Activated CD8-positive, alpha-beta memory T cell treated with anti-CD3 and anti-CD28 coated beads, Interleukin-2, amount 50 U/mL, for 48 hours (primary cell): ENCODE measurements at places on chromosomes 16 and 17.

DNA sequence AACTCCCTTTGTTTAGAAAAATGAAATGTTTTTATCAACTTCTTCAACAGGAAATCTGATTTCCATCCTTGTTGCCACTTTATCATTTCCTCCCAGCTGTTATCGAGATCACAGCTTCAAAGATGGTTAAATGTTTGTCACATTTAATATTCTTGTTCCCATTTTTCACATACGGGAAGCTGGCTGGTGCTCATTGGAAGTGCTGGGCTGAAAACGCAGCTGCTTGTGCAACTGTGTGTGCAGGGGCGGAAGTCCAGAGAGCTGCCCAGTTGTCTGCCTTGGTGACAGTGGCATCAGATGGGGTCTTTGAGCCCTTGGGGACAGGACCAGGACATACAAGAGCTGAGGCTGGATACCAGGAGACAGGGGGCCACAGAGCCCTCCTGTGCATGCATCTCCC lies 549.2 kb upstream of the CDH11 start:
- DNase-seq: no peak

- DNase-seq: no peak
These were observed 380.3 kb downstream of the SNX29 start for GRCh38 chr16:12356632-12357340.

GRCh38 chr17:78133971-78134898 lies 3.7 kb downstream of the TMC8 start:
- DNase-seq: peak; percentile 80

GRCh38 chr17:44219108-44219615 lies 313 bp downstream of the UBTF start:
- peak; percentile 85 for DNase-seq

DNA sequence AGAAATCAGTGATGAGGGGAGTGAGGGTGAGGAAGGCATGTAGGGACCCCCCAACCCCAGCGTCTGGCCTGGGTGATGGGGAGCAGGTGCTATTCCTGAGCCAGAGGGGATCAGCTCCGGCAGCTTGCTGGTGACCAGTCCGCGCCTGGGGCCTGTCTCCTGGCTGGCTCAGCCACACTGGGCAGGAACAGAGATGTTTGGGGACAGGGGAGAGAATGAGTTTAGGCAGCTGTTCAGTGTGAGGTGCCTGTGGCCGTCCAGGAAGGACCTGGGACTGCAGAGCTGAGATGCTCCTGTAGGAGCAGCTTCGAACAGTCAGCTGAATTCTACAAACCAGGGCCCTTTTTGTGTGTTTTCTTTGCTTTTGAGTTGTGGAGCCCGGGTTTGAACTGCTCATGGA lies 23.2 kb upstream of the SPNS2 start:
- DNase-seq: no peak

GRCh38 chr17:65895969-65896368 lies 296.0 kb downstream of the CEP112 start:
- no peak for DNase-seq

DNA sequence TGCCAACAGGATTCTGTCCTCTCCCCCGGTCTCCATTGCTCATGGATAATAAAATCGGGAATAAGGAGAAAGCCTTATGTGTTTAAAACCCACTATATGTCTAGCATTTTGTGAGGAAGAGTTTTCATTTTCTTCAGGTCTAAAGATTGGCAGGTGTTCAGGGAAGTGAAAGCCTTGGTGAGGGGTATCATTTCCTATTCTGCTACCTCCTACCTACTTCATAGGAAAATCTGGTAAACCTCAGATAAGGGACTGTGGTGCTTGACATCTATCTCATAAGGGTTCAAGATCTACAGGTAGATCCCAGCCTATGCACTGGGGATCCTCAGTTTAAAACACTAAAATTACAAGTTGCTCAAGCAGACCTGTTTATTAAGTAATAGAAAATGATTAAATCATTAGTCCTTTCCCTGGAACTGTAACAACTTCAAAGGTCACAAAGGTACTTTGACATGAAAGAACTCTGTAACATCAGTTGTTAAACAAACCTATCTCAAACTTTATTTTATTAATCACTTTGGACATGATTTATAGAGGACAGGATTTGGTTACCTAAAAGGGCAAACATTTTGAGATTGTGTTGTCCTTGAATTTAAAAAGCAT lies 6.5 kb downstream of the MOSMO start:
- no peak for DNase-seq
